Putamen (tissue), 1 donor: ENCODE measurements at places on chromosomes 4 and X.

- DNase-seq = no peak
Measured at GRCh38 chr4:1288786-1289185, 905 bp upstream of the MAEA start.

GRCh38 chrX:45001048-45001447, 128.1 kb downstream of the KDM6A start:
- no peak for DNase-seq

DNA sequence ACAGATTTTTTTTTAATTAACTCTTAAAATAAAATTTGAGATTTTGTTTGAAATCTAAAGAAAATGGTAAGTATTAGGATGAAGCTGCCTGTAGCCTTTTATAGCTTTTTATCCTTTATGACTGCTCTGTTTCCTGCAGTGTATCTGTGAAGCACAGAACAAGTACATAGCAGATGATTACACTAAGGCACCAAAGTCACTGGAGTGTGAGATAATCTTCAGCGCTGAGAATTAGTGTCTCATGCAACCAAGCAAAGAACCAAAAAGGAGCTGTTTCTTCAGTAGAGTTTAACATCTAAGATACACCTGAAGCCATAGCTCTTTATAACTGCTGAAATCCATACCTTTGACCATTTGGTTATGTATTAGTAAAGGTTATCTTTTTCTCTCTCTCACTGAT, 1989.8 kb upstream of the PCDH10 start:
- DNase-seq = no peak

GRCh38 chr4:113607998-113608397, 153.5 kb downstream of the CAMK2D start:
- DNase-seq = no peak

GRCh38 chrX:96889726-96890125, 6.0 kb downstream of the RPA4 start:
- DNase-seq = no peak
